A172 (cell line): ENCODE measurements at places on chromosomes 2 and 18. TPM values are rescaled to one million over a fixed set of nuclear protein-coding genes. Genes with fewer than 3 reads are reported as not detected.
A peak's percentile ranks its signal among the peaks of the same experiment; 100 is the strongest.

DNA sequence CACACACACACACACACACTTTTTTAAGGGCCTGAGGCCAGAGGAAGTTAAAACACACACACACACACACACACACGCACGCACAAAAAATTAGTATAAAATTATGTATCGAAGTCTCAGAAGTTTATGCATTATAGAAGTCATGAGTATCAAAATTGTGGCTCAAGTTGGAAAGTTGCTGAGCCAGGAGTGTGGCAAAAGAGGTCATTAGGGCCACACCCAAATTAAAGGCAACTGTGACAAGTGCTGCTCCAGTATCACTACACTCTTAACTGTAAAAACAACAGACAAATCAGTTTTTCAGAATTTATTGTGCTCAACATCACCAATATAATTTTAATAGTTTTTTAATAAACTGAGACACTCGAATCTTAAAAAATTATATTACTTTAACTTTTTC is 36.9 kb downstream of the YWHAQ start:
- DNase-seq: no peak

DNA sequence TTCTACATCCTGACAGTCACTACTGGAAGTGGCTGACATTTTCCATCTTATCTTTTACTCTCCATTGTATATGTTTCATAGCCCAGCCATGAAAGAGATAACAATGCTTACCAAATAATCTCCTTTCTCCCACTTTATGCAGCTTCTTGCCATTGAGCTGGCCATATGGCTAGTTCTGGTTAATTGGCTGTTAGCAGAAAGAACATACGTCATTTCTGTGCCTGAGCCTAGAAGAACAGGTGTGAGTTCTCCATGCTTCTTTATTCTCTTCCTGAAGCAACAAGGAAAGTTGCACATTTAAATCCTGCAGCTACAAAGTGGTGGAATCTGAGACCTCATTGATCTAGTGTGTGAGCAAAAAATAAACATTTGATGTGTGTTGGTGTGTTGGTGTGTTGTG is 82.0 kb upstream of the FSHR start:
- no peak for DNase-seq

DNA sequence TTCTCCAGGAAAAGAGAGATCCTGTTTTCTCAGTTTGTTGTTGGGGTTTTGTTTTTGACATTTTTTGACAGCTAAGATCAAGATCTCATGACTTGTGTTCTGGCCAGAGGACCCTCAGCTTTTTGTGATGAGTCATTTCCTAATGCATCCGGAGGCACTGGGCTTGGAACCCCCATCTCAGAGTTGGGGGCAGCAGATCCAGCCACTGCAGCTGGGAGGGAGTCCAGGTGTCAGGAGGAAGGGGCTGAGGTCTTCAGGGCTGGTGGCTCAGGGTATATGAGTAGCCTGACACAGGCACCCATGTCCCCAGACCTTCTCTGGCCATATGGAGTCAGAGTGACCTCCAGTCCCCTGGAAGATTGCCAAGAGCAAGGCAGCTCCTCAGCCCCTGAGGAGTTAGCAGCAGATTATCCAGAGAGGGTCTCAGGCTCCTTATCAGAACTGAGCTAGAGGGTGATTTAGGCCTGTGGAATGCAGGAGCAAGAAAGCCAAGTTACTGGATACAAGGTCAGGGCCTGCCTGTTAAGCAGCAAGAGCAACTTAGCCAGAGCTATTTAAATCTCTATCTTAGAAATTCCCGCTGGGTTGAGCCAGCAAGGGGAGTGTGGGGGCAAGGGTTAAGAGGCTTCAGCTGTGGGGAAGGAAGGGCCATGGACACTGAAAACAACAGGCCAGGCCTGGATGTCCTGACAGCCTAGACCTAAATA is 62.4 kb downstream of the TANC1 start:
- DNase-seq: peak; percentile 91

DNA sequence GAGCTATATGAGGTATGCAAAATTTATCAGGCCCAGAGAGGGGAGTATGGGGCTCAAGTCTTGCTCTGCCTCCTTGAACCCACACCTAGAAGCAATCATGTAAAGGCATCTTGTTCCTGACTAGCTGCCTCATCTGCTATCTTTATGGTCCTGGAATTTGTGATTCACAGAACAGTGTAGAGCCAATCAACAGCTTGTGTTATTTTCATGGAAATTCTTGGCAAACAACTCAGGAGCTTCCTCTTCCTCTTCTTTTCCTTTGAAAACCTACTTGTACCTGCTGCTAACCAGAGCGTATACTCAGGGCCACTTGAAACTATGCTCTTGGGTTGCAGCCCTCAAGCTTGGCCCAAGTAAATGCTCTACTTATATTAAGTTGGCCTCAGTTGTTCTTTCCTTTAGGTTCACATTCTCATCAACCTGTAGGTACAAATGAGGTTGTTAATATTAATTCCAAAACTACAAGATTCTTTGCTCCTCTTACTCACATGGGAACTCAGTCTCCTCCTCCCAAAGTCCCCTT is 3.5 kb upstream of the NOSTRIN start:
- DNase-seq: no peak

ADRA2B gene
- total RNA-seq: not detected in 2 replicates

KCNE4 gene
- 0.17 TPM in 1 of 2 replicates, not detected in the other for total RNA-seq

SPAST gene
- 33.9 and 37.6 TPM in 2 replicates for total RNA-seq

AAMP gene
- 217 and 254 TPM in 2 replicates for total RNA-seq

SPOPL gene
- total RNA-seq: 30.9 and 34.8 TPM in 2 replicates
